NCI-H526 (cell line): ENCODE measurements at places on chromosomes 6 and 20.

- no peak for DNase-seq
Observed at GRCh38 chr6:151655099-151655498, 152.4 kb upstream of the ESR1 start.

DNA sequence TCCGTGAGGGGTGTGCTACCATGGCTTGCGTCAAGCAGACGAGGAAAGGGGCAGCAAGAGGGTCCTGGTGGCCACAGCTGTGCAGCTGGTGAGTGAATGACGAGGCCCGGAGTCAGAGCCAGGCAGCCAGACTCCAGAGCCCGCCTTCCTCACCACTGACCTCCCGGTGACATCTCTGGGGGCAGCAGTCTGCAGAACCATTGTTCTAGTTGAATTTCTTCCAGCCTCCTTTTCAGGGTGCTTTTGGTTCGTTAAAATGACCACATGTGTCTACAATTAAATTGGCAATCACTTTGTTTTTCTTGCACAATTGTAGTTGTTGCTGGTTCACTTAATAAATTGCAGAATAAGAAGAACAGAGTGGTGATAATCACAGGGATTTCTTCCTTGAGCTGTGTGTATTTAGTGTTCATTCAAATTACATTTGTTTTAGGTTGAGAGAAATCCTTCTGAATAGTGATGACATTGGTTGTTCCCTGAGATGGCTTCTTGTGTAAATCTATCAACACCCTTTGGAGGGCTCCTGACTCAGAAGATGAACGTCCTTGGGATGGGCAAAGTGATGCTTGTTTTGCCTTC lies 96.4 kb downstream of the TULP4 start:
- no peak for DNase-seq

GRCh38 chr20:11776687-11777086 lies 141.0 kb upstream of the BTBD3 start:
- no peak for DNase-seq

GRCh38 chr6:14619419-14619781 lies 501.8 kb downstream of the CD83 start:
- no peak for DNase-seq

- DNase-seq, result no peak
Observed at GRCh38 chr20:34365765-34366213, 2.7 kb downstream of the ITCH start.

DNA sequence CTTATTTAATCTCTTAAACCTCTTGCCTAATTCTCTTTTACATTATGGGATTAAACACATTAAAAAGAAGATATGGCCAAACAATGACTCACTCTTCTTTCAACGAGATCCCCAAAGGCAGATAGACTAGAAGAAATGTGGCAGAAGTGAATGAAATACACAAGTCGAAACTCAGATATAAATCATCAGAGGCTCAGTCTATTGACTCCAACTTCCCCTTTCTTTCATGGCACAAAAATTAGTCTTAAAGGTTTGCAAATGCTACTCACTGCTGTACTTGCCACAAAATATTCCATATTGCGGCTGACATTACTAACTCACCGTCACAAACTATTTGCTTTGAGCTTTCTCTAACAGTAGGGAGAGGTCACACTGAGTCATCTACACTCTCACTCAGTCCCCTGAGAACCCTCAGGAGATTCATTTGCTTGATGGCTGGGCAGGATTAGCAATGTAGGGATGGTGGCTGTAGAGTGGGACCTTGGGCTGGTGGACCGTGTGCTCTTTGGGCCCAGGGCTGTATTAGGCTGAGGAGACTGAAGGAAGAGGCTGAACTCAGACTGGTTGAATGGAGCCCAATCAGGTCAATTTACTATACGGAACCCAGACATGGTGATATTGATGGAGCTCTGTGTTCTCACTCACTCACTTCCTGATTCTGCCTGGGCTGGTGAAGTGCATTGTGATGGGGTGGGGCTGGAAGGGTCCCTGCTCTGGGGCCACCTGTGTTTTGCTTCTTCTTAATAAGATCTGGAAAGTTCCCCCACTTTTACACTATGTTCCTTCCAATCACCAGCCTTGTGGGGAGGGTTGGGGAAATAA lies 42.8 kb upstream of the UBR2 start:
- no peak for DNase-seq

DNA sequence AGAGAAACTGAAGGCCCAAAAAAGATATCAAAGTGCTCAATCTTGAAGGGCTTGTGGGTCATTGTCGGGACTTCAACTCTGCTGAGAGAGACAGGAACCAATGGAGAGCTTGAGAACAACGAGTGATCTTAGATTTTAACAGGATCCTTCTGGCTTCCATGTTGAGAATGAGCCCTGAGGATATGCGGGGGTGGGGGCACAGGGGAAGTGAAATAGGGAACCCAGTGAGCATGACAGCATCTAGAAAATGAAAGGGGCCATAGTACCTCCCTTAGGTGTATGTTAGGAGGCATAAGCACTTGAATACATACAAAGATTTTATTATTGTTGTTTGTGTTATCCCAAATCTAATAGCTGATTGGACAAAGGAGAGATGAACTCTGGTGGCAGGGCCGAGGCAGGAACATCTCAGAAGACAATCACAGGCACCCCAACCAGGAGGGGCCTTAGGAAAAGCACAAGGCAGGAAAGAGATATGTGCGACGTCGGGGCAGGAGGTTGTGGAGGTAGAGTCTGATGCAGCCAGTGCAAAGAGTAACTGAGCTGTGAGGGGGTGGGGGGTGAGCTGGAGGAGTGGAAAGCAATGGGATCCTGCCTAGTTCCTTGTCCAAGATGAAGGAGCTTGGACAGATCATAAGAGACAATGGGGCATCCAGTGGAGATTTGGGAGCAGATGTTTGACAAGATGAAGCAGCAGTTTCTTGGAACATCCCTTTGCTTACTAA lies 10.4 kb downstream of the TGM6 start:
- DNase-seq, result no peak
